Stimulated activated CD4-positive, alpha-beta T cell treated with anti-CD3 and anti-CD28 coated beads, Interleukin-12 subunit alpha, Interleukin-12 subunit beta, amount 100 ng/mL, for 24 hours (primary cell): ENCODE measurements at places on chromosomes 16 and 17.
A peak's percentile ranks its signal among the peaks of the same experiment; 100 is the strongest.

DNA sequence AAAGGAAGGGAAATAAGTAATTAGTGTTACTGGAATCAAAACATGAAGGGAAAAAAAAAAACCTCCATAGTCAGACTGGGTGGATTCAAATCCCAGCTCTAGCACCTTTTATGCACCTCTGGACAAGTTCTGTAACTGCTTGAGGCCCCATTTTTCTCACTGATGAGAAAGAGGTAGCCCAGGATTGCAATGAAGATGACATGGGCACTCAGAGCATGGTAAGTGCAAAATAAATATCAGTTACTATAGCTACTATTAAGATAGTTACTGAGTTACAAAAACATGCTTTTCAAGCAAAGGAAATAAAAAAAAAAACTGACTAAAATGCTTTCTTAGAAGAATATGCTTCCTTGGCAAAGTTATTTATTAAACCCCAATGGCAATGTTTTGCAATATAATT, 58.8 kb downstream of the CEP95 start:
- no peak for DNase-seq

GRCh38 chr17:56441308-56441707, 152.2 kb upstream of the NOG start:
- DNase-seq: no peak

- no peak for DNase-seq
Measured at GRCh38 chr17:78572239-78573205, 4.7 kb downstream of the DNAH17 start.

DNA sequence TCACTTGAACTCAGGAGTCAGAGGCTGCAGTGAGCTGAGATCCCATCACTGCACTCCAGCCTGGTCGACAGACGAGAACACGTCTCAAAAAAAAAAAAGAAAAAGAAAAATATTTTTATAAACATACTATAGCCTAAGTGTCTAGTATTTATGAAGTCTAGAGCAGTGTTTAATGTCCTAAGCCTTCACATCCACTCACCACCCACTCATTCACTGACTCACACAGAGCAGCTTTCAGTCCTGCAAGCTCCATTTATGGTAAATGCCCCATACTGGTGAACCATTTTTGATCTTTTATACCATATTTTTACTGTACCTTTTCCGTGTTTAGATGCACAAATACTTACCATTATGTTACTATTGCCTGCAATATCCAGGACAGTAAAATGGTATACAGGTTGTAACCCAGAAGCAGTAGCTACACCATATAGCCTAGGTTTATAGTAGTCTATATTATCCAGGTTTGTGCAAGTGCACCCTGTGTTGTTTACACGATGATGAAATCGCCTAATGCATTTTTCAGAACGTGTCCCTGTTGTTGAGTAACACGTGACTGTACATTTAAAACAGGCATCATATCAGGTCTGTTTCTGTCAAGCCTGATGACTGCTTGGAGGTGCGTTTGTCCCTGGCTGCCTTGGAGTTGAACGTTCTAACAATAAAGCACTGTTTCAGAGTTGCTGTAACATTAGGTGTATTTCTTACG, 10.1 kb downstream of the NUDT7 start:
- no peak for DNase-seq

DNA sequence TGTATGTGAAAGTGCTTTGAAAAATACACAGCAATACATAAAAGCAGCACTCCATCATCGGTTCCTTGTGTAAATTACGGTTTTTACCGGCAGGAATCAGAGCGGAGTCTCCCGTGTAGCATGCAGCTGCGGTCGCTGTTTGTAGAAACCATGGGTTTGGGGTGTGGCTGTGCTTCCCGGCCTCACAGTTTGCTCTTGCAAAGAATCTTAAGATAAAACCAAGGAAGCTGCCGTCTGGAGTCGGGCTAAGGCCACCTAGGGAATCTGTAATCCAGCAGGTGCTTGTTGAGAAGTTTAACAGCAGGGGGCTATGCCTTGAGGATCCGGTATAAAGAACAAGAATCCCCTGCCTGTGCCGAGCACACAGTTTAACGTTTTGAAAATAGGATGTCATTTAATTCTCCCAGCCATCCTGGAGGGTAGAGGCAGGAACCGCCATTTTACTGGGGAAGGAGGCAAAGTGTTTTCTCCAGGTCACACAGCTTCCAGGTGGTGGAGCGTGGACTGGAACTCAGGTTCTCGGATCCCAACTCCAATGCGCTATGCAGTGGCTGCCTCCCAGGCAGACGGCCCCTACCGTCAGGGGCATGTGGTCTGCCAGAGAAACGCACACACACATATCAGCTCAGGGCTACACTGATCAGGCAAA, 6.0 kb upstream of the TLCD3A start:
- DNase-seq: no peak

DNA sequence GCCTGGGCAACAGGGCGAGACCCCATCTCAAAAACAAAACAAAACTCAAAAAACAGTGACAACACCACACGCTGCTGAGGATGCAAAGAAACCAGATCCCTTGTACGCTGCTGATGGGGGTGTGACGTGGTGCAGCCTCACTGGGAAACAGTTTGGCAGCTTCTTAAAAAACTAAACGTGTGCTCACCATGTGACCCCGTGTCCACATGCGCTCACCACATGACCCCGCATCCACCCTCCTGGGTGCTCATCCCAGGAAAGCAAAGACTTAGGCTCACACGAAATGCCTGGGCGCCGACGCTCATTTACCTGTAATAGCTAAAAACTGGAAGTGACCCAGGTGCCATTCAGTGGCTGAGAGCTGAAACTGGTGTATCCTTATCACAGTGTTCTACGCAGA, 19.9 kb upstream of the RPL13 start:
- no peak for DNase-seq

DNA sequence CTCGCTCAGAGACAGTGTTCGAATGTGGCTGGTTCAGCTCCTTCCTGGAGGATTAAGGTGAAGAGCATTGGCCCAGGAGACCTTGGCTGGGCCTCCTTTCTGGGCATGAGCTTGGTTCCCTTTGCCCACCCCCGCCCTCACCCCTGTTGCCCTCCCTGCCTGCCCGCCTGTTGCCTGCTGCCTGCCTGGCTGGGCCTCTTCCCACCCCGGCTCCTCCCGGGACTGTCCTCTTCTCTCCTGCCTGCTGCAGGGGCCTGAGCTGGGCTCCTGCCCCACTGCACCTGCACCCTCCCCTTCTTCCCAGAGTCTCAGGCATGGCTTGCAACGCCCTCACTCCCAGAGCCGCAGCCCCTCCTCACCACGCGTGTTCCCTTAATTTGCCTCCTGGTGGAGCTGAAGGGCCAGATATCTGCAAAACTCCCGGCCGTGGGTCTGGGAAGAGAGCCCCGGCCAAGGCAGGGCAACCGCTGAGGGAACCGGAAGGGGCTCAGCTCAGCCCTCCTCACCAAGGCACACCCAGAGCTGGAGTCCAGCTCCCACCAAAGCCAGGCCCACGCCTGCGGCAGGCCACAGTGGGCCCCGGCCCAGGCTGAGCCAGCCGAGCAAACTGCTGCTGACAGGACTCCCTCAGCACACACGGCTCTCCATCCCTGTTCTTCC, 31.2 kb downstream of the MNT start:
- no peak for DNase-seq

DNA sequence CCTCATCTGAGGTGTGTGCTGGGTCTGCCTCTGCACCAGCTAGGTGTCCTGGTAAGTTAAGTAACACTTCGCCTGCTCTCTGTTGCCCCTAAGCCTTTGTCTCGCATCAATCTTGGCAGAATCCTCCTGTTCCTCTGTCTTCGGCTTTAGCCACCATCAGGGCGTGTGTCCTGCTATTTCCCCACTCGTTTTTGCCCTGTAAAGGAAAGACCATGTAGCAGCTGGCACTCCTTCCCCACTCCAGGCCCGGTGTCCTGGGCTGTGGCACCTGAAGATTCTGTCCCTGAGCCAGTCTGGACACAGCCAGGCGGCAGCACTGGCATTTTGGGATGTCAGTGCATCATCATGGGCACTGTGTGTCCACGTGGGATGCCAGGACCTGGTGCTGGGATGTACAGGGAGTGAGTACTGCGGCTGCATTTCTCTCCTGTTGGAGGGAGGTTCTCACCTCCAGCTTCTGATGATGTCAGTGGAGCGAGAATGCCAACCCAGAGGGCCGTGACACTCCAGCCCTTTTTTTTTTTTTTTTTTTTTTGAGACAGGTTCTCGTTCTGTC, 26.2 kb upstream of the FOXK2 start:
- no peak for DNase-seq

DNA sequence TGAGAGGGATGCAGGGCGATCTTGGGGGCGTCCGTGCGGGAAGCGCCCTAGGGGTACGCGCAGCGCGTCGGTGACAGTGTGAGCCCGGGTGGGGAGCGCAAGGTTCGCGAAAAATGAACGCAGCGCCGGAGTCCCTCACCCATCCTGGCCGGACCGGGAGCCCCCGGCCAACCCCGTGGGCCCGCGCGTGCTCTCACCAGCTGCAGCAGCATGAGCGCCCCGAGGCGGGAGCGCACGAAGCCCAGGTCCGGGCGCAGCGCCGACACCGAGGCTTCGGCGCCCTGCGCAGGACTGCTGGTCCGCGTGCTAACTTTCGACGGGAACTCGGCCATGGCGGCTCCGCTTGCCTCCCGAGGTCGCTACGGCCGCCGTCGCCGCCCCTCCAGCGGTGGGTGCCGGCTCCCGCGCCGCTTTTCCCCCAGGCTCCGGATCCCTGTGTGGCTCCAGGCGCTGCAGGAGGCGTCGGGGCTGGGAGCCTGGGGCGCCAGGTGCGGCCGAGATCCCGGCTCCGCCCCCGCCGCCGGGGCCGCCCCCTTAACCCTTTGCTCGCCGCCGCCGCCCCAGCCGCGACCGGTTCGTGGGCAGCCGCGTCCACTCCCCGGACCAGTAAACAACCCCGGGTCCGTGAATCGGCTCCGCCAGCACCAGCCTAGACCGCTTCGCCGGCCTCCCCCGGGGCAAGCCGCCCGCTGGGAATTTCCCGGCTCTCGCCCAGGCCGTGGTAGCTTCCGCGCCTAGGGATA, at the start of gene PLLP:
Gene PLLP, minus strand, starts transcription at position 464 of the 743 bp plus-strand sequence. Its CDS starts 132 bp downstream, at position 332.
- DNase-seq: no peak

DNA sequence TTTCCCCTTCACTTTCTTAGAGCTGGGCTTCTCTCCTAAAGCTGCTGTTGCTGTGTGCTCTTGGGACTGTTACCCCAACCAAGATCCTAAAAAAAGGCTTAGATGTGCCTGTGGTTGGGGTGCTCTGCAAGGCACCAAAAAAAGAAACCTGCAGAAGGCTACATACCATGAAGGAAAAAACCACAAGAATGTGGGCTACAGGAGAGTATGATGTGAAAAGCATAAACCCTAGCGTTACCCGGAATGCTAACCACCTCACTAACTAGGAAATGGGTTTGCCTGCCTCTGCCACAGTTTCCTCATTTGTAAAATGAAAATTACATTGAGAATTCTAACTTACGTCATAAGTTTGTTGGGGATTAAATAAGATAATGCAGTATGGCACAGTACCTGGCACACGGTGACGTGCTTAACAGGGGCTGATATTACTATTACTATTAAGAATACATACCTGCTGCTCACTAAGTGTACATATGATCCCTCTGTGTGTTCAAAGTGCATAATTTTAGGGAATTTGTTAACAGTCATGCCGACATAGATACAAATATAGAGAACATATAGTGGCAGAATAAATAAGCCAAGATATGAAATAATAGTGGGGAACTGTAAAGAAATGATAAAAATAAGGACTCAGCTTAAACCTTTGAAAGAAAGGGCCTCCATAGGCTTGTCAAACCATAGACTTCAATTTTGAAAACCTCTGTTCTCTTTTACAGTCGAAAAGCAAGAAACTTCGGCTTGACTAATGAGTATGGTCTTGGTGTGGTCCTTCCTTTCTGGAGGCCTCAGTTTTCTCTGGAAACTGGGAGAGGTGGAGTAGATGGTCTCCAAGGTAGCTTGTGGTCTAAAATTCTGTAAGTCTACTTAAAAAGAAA, 177.8 kb upstream of the TBX2 start:
- peak; percentile 4 for DNase-seq

DNA sequence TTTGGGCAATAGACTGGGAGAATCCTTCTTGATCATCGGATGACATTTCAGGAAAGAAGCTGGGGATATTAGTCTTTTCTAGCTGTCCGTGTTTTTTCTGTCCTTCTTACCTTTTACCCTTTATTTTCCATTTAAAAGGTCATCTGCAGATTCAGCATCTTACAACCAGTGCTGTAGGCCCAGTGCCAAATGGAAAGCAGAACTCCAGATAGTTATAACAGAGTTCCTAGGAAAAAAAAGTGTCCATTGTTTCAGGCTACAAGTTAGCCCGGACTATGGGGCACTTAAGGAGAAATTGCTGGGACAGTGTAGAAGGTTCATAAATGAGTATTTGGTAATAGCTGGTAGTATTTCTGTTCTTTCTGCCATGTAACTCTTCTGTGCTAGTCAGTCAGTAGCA, 28.4 kb downstream of the LDHD start:
- no peak for DNase-seq

DNA sequence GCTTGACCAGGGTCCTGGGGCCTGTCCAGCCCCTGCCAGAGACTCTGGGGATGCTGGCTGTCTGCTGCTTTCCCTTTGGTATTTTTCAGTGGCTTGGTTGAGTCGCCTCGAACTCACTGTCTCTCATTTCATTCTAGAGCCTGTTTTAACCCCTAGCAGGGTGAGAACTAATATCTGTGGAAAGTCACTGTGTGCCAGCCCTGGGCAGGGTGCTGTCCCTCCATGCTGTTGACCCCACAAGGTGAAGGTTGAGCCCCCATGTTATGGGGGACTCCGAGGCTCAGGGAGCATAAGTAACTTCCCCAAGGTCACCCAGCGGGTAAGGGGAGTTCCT, 33.0 kb downstream of the DCAKD start:
- DNase-seq: no peak

DNA sequence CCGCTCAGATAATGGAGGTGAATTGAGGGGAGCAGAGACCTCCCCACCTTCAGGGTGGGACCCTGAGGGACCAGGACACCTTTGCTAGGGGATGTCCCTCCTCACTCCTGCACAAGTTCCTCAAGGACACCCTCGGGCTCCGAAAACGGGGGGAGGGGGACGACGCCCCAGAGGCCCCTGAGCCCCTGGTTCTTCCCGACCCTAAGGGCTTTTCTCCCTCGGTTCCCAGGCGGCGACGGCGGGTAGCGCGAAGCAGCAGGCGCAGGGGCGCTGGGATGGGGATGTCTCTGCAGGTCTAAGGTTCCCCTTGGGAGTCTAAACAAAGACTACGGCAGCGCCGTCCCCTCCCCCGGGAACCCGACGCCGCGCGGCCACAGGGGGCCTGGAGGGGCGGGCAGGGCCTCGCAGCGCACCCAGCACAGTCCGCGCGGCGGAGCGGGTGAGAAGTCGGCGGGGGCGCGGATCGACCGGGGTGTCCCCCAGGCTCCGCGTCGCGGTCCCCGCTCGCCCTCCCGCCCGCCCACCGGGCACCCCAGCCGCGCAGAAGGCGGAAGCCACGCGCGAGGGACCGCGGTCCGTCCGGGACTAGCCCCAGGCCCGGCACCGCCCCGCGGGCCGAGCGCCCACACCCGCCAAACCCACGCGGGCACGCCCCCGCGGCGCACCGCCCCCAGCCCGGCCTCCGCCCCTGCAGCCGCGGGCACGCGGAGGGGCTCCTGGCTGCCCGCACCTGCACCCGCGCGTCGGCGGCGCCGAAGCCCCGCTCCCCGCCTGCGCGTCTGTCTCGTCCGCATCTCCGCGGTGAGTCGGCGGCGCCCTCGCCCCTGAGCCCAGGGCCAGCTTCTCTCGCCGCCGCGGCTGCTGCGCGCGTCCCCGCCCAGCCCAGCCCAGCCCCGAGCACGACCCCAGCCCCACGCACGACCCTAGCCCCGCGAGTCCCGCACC, 36.7 kb upstream of the NDRG4 start:
- DNase-seq: no peak
